ENCODE measurements at places on chromosomes 5 and 9.

GRCh38 chr9:22415941-22416691 lies 30.5 kb upstream of the DMRTA1 start:
- no peak overlapping the region for H3K27ac ChIP-seq
- no peaks in the 10 kb centered on the region for H3K36me3 ChIP-seq
- no peak for DNase-seq
- no peaks in the 10 kb centered on the region for H3K27me3 ChIP-seq
- no peaks in the 10 kb centered on the region for H3K4me1 ChIP-seq

DNA sequence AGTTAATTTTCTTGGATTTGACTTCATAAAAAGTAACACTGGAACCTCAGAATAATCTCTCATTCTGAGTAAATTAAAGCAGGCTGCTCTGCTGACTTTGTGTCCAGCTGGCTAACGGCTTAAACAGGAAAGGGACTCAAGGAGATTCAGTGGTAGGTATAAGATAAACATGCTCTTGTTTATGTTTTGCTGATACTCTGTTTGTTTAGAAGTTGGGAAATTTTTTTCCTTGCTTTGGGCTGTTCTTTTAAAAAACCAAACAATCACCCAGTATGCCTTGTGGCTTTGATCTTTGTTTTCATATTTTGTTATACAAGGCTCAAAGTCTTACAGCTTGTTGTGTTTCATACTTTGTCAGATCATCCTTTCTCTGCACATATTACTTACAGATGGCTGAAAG lies 237.6 kb upstream of the RIOK2 start:
- H3K27ac ChIP-seq: no peak overlapping the region
- no peaks in the 10 kb centered on the region for H3K36me3 ChIP-seq
- no peaks in the 10 kb centered on the region for H3K27me3 ChIP-seq

GRCh38 chr9:133990366-133991213 lies 1.5 kb downstream of the VAV2 start:
- peak; percentile 65 for DNase-seq
- H3K4me3 ChIP-seq: peak overlapping the region; percentile 75
- peaks cover 34% of the 10 kb centered on the region for H3K4me1 ChIP-seq
- no peaks in the 10 kb centered on the region for H3K27me3 ChIP-seq
- H3K27ac ChIP-seq: peak overlapping the region; percentile 79
- no peaks in the 10 kb centered on the region for H3K36me3 ChIP-seq

DNA sequence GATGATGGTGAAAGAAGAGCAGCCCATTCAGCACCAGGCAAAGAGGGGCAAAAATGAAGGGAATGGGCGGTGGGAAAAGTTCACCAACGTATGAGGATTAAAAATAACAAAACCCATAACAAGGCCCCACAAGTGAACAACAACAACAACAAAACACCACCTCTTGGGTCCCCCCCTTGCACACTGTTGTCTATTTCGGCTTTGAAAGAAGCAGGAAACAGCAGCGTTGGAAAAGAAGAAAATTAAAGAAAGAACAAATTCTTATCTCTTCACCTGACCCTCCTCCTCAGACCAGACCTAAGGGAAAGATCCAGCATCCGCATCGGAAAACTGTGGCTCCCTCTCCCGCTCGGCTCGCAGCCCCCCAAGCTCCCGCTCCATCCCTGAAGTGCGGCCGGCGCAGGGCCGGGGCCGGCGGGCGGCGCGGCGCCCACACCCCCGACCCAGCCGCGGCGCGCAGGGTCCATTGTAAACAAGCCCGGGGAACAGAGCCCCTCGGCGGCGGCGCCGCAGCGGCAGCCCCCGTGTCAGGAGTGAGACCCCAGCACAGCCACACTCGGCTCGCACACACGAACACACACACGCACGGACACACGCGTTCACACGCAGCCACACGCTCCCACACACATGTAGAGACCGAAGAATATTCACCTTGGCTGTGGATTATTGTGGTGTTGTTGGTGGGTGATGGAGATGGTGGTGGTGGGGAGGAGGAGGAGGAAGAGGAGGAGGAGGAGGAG lies 535 bp downstream of the RFX3 start:
- H3K36me3 ChIP-seq: peaks cover 12% of the 10 kb centered on the region
- H3K4me1 ChIP-seq: peaks cover 17% of the 10 kb centered on the region
- DNase-seq: peak; percentile 69
- peak overlapping the region; percentile 79 for H3K4me3 ChIP-seq

DNA sequence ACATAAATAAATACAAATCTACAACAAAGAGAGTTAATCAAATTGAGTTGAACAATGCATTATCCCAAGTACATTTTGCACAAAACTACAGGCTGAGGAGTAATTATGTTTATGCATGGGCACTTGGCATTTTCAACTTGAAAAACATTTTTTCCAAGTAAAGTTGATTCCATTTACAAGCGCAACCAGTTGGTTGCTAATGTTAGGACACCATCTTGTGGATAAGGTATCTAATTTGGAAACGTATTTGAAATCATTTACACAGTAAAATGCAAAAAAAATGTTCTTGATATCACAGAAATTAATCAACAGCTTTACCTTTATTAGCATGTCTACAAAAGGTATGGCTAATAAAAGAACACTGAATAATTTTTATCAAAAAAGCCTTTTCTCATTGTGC lies 18.8 kb downstream of the FTMT start:
- H3K36me3 ChIP-seq: no peaks in the 10 kb centered on the region
- H3K27ac ChIP-seq: no peak overlapping the region
- H3K27me3 ChIP-seq: no peaks in the 10 kb centered on the region
- DNase-seq: no peak

- no peak for DNase-seq
- H3K36me3 ChIP-seq: no peaks in the 10 kb centered on the region
- no peak overlapping the region for H3K27ac ChIP-seq
- no peak overlapping the region for H3K4me3 ChIP-seq
- no peaks in the 10 kb centered on the region for H3K27me3 ChIP-seq
Observed at GRCh38 chr5:133415906-133416305, 196.4 kb downstream of the FSTL4 start.

Data from SK-N-SH (cell line).